ENCODE measurements at places on chromosomes 12 and 14. TPM values are rescaled to one million over a fixed set of nuclear protein-coding genes. Genes with fewer than 3 reads are reported as not detected.

The GON7 gene
- total RNA-seq, result 27.7 TPM

The M6PR gene
- total RNA-seq, result 154 TPM

The FLRT2 gene
- 3.3 TPM for total RNA-seq

The KCNH3 gene
- 0.32 TPM for total RNA-seq

The TAC3 gene
- total RNA-seq, result not detected

The METAP2 gene
- total RNA-seq, result 97.1 TPM

The GPD1 gene
- not detected for total RNA-seq

The DNAH10 gene
- under 0.01 TPM for total RNA-seq

The APOF gene
- total RNA-seq, result not detected

The NELL2 gene
- total RNA-seq, result under 0.01 TPM

The TPPP2 gene
- total RNA-seq, result not detected

The SOAT2 gene
- total RNA-seq, result not detected

The OR6C2 gene
- not detected for total RNA-seq

The IFI27L1 gene
- 14.9 TPM for total RNA-seq

The TMEM132C gene
- not detected for total RNA-seq

The SYNE3 gene
- 10.8 TPM for total RNA-seq

The ATXN3 gene
- total RNA-seq, result 60.6 TPM

The BCL2L14 gene
- total RNA-seq, result not detected

The C14orf180 gene
- total RNA-seq, result not detected

The NANOG gene
- total RNA-seq, result not detected

The PMEL gene
- 1.8 TPM for total RNA-seq

The PPP1R1A gene
- total RNA-seq, result not detected

The CELA1 gene
- total RNA-seq, result not detected

The DPY19L2 gene
- total RNA-seq, result 1.9 TPM

The RBM25 gene
- total RNA-seq, result 31.5 TPM

The DTX1 gene
- 0.32 TPM for total RNA-seq

The C1R gene
- total RNA-seq, result 5.3 TPM

The AJUBA gene
- 53.6 TPM for total RNA-seq

The TMEM63C gene
- 0.32 TPM for total RNA-seq

All from epithelial cell of umbilical artery (primary cell).